ENCODE measurements at places on chromosomes 16 and 17. TPM values are rescaled to one million over a fixed set of nuclear protein-coding genes. Genes with fewer than 3 reads are reported as not detected.

The TSPOAP1 gene
- polyA plus RNA-seq = 19.0 TPM

The CD79B gene
- 5.1 TPM for polyA plus RNA-seq

The OR2C1 gene
- polyA plus RNA-seq = not detected

- DNase-seq = no peak
Measured at GRCh38 chr16:86986809-86987487, 330.2 kb downstream of the C16orf95 start.

DNA sequence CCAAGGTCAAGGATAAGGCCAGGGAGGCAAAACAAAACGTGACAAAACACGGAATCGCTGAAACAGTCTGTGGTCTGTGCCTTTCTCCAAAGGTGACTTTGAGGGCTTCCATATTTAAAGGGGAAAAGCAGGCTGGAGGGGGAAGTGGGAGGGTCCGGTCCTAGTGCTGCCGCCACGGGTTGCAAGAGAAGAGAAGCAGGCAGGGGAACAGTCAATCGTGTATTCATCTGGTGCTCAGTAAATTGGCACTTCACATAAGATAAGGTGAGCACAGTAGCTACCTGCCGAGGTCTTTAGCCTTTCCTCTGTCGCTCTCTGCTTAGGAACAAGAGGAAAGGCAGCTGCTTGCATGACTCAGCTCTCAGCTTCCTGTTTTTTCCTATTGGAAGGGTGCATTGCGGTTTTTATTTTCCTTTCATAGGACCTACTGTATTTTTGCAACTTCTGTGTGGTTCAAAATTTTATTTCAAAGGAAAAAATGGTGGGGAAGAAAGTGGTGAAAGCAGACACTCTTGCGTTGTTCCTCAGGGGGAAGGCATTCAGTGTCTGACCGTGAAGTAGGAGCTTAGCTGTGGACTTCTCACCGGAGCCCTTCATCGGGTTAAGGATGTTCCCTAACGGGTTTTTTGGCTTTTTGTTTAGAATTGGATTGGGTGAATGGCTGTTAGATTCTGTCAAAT lies 7.1 kb upstream of the LGALS3BP start:
- no peak for DNase-seq

GRCh38 chr16:23771027-23771426 lies 16.2 kb downstream of the CHP2 start:
- no peak for DNase-seq

- DNase-seq = no peak
Measured at GRCh38 chr16:71229344-71229743, 1.2 kb downstream of the HYDIN start.

GRCh38 chr17:28396635-28397239 lies 9.3 kb downstream of the SLC46A1 start:
- no peak for DNase-seq

DNA sequence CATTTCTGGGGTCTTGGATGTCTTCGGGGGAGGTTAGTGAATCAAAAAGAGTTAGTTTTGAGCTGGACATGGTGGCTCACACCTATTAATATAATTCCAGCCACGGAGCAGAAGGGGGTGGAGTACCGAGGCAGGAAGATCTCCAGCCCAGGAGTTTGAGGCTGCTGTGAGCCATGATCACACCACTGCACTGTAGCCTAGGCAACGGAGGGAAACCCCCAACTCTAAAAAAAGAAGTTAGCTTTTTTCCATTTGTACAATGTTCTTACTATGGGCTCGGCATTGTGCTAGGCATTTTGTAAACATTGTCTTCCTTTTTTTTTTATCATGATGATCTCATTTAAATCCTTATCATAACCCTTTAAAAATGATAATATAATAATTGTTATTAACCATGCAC lies 8.3 kb upstream of the SNF8 start:
- no peak for DNase-seq

GRCh38 chr16:60414613-60415012 lies 1621.6 kb downstream of the CDH8 start:
- DNase-seq = no peak

All from heart left ventricle (tissue), 16 donors.